ENCODE measurements at places on chromosomes 3 and 15.

DNA sequence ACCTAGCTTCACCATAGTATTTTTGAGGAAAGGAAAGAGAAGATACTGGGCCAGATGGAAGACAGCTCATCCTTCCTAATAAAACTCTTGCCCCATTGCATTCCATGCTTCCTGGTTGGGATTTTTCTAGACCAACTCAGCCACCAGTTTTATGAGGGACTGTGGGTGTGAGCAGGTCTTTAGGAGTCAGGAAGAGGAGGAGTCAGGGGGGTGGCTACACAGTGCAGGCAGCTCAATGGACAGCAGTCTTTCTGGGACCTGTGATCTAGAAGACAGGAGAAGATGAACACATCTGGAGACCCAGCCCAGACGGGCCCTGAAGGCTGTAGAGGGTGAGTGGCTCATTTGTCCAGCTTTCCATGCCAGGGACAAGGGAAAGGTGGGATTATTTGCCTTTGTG lies at the start of gene NOX5:
NOX5 (plus strand) TSS at position 242 of the 400 bp plus-strand sequence; CDS start at position 283, 41 bp downstream.
- DNase-seq, result no peak

DNA sequence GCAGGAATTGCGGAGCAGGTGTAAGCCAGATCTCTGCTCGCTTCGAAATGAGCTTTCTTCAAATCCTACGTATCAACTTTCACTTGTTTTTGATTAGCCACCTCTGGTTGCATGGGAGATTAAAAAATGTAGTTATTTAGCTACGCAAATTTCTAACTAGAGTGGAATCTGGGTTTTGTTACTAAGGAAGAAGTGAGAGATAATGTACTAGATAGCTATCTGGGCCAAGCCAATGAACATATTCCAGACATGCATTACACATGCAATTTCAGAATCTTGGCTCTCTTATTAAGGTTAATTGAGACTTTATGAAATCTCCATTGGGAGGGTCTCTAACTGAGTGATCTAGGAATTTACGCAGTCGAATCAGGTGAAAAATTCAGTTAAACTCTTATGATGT lies 765.7 kb downstream of the DIPK2A start:
- DNase-seq, result no peak

DNA sequence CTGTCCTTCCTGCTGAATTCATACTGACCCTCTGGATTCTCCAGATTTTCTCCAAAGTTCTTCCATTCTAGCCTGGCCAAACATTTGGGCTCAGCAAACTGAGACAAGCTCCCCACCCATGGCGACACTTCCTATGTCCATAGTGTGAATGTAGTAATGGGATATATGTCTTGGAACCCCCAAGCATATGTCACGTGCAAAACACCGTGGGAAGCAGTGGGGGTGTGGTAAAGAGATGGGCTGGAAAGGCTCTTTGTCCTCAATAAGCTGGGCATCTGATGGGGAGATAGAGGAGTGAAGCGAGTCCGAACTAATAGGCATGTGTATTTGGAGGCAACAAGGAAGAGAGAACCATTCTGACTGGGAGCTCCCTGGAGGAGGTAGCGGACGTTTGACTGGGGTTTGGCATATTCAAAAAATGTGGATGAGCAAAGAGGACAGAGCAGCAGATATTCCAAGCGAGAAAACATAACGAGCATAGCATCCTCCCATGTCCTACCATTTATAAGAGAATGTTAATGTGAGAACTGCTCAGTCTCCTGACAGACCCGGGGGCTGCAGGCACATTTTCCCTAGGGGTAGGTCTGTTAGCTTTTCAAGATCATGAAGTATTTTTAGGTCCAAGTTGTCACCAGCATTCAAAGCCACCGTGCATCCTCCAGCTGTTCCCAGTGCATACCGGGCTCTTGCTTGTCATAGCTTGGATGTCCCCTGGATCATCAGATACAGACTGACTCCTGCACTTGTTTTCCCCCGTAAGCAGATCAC lies 25.6 kb downstream of the TPM1 start:
- no peak for DNase-seq

DNA sequence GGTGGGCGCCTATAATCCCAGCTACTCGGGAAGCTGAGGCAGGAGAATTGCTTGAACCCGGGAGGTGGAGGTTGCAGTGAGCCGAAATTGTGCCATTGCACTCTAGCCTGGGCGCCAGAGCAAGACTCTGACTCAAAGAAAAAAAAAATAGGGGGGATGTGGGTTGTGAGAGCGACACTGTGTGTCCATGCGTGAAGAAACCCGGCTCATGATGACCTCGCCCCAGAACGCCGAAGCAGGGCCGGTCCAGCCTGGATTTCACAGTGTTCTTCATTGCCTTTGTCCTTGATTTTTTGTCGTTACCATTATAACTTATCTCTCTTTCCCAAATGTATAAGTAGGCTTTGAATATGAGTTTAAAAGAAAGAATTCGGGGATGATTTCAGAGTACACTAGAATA lies 128.7 kb downstream of the PGPEP1L start:
- no peak for DNase-seq

DNA sequence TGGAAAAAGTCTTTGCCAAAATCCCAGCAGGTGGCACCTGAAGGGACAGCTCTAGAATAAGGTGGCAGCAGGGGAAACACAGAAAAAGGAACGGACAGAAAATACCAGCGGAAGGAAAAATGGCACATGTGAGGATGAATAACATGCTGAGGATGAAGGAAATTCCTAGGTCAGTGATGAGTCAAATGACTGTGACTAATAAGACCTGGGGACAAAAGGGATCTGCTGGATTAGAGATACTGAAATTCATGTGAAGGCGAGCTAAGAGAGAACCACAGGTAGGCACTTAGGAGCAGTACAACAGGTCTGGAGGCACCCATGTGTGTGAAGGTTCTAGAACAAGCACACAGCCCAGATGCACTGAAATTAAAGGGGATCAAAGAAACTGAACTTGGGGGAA lies 482.5 kb downstream of the FOXP1 start:
- no peak for DNase-seq

DNA sequence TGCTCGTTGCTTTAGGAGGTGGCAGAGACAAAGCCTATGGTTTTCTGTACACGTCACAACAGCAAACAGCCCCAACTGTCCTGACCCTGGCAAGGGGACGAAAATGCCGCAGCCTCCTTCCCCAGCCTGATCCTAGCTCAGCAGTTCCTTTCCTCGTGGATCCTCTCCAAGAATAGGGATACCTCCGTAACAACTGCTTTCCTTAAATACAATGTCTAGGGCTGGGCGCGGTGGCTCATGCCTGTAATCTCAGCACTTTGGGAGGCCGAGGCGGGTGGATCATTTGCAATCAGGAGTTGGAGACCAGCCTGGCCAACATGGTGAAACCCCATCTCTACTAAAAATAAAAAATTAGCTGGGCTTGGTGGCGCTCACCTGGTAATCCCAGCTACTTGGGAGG lies 17.0 kb downstream of the MAP6D1 start:
- no peak for DNase-seq

GRCh38 chr3:164459521-164460151 lies 618.7 kb downstream of the SI start:
- no peak for DNase-seq

DNA sequence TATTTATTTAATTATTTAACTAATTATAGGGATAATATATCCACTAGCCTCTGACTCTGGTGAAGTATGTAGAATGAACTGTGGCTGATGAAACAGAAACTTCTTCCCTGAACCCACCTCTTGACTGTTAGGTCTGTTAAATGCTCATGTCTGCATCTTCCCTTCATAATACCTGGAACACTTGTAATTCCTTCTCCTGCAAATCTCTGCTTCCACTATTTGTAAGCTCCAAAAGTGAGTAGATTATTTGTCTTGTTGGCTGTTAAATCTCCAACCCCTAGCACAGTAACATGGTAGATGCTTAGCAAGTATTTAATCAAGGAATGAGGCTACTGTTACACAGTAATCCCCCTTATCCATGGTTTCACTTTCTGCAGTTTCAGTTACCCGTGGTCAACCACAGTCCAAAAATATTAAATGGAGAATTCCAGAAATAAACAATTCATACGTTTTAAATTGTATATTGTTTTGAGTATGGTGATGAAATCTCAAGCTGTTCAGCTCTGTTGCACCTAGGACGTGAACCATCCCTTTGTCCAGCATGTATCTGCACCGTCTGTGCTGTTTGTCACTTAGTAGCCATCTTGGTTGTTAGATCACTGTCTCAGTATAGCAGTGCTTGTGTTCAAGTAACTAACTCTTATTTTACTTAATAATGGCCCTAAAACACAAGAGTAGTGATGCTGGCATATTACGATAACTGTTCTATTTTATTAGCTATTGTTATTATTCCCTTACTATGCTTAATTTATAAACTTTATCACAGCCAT lies 5.7 kb downstream of the TTBK2 start:
- no peak for DNase-seq

- no peak for DNase-seq
These were observed 9.9 kb upstream of the ARHGEF3 start for GRCh38 chr3:56811546-56812202.

DNA sequence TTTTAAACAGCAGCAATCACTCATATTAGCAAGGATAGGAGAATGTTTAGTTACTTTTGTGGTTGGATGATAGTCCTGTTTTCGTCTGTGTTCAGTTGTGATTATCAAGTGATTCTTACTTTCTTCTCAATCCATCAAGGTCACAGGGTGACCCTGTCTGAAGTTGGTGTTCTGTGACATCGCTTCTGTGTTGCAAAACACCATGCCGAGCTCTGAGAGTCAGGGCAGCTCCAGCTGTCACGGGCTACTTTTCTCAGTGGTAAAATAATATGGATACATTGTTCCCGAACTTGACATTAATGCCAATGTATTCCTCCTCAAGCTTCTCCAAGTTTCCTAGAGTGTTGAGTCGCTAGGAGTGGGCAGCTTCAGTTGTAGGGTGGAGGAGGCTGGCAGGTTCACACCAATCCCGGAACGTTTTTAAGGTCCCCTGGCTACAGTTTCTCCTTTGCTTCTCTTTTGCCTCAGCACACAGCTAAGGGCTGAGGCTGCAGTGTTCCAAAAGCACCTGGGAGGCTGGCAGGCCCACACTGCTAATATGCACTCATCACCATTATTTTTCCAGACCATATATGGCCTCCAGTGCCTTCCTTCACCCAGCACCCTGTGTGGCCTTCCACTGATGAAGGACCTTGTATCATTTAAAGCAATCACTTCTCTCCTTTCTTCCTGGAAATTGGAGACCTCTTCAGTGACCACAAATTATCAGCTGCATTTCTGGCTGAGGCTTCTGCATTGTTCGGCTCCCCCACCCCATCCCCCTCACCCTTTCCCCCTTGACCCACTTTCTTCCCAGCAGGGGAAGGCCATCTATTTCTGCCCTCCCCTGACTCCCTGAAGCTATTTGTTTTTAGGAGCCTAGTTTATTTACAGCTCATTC lies 25.8 kb downstream of the COLQ start:
- DNase-seq, result no peak

DNA sequence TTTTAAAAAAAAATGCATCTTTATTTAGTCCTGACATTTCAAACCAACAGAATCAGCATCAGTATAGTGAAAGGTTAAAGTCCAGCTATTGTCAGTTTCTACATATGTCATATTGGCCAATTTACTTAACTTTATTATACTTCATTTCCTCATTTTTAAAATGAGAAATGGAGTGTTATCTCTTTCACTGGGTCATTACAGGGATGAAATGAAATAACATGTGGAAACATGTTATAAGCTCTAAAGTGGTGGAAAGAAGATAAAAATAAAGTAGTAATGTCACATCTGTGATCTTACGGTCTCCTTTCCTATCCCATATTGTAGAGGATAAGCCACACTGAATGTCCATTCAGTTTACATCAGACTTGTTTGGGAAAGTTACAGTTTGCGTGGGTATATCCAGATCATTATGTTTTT lies 780.1 kb downstream of the TUSC7 start:
- no peak for DNase-seq

DNA sequence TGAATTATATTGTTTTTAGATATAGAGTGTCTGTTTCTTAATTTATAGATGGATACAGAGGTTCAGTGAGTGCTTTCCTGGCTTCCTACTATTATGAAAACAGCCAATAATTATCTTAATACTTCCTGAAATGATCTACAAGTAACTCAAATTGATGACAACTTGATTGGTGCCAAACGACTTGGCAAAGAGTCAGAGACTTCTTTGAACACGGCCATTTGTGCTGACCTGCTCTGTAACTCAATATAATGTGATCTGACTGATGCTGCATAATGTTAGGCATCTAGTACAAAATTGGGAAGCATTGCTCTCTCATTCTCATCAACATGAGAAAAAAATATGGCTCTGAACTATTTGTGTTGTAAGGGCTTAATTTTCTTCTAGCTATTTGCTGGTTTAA lies 193.9 kb downstream of the DIPK2A start:
- no peak for DNase-seq

DNA sequence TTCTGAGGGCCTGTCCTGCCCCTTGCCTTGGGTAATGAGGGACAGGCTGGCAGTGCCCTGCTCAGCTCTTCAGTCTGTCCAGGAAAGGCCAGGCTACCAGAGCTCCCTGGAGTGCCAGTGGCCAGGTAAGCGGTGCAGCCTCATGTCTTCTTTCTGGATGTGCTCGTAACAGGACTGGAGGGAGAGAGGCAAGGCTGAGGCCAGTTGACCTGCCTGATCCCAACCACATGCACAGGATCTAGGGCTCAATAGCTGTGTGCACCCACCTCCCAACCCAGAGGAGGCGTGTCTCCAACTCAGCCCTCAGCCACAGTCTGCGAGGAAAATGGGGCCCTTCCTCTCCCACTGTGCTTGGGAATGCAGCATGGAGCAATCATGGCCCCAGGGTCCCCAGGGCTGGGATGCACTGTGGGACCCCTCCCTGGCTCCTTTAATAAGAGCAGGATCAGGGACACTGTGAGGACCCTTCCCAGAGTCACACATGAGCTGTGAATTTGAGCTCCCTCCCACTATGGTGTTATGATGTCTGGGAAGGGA lies 22.5 kb downstream of the ALS2CL start:
- no peak for DNase-seq

DNA sequence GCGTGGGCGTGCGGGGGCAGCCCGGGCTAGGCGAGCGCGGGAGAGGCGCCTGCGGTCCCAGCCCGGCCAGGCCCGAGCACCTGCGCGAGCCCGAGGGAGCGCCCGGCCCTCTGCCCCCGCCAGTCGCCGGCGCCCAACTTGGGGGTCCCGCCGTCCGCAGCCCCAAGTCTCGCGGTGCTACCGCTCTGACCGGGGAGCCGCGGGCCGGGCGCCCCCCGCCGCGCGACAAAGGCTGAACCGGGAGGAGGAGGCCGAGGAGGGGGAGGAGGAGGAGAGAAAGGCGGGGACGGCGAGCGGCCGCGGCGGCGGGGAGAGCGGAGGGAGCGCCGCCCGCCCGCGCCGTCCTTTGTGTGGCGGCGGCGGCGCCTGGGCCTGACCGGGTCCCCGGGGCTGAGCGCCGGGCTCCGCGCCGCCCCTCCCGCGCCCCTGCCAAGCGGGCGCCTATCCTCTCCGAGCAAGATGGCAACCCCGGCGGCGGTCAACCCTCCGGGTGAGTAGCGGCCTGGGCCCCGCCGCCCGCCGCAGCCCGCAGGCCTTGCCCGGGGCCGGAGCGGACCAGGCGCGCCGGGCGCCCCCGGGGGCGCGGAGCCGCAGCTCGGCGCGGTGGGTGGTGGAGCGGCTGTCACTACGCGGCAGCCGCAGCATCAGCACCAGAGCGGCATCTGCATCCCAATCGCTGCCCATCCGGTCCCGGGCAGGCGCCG lies at the start of gene ARNT2:
ARNT2 (plus strand) TSS at position 326 of the 704 bp plus-strand sequence; CDS start at position 460, 134 bp downstream.
- DNase-seq, result no peak

Data from activated CD4-positive, alpha-beta memory T cell treated with anti-CD3 and anti-CD28 coated beads for 36 hours (primary cell).